Caco-2 (cell line): ENCODE measurements at places on chromosomes 16 and 17. TPM values are rescaled to one million over a fixed set of nuclear protein-coding genes. Genes with fewer than 3 reads are reported as not detected.

MT1G gene
- total RNA-seq: not detected in 2 replicates

APOBR gene
- total RNA-seq: 0.61 and 0.63 TPM in 2 replicates

MT1F gene
- total RNA-seq: 2.8 and 12.5 TPM in 2 replicates

TBC1D3E gene
- not detected in 2 replicates for total RNA-seq

LGALS9C gene
- total RNA-seq: not detected in 2 replicates

GRCh38 chr17:8007836-8008235, 5.4 kb downstream of the GUCY2D start:
- DNase-seq: no peak

- no peak for DNase-seq
Observed at GRCh38 chr16:54331241-54332002, 44.8 kb upstream of the IRX3 start.

GRCh38 chr17:48352630-48353029, 77.4 kb downstream of the SKAP1 start:
- DNase-seq: no peak

DNA sequence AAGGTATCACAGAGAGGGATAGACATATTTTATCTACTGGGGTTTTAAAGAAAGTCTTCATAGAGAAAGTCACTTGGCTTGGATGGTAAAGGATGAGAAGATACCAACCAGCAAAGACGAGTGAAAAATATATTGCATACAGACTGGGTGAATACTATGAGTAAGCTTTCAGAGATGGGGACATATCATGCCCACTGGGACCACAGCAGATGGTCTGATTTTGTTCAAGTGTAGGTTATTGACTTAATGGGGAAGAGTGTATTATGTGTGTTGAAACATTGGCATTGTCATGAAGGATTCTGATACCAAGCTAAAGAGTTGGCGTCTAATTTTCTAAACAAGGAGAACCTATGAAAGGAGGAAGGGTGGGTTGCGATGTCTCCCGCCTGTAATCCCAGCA, 13.8 kb upstream of the MMD start:
- DNase-seq: no peak

- DNase-seq: peak; percentile 88
Observed at GRCh38 chr17:48153691-48154358, 46.3 kb downstream of the SNX11 start.

- DNase-seq: no peak
Observed at GRCh38 chr16:46996391-46996790, 22.9 kb upstream of the DNAJA2 start.
